ENCODE measurements at places on chromosomes 4 and X.

DNA sequence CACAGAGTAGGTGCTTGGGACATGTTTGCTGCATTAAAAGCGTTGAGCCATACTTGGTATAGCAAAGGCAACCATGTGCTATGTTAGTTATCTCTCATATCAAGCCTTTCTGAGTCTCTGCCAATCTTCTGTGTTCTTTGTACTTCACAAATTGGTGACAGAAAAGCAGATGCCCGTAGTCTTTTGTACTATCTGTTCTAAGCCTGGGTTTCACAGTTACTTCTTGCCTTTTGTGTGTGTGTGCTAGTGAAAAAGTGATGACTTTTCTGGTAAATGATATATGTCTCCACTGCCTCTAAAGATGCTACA is 16.1 kb upstream of the KLHL2 start:
- DNase-seq, result no peak

GRCh38 chr4:80016506-80016905 is 56.5 kb downstream of the ANTXR2 start:
- DNase-seq, result no peak

DNA sequence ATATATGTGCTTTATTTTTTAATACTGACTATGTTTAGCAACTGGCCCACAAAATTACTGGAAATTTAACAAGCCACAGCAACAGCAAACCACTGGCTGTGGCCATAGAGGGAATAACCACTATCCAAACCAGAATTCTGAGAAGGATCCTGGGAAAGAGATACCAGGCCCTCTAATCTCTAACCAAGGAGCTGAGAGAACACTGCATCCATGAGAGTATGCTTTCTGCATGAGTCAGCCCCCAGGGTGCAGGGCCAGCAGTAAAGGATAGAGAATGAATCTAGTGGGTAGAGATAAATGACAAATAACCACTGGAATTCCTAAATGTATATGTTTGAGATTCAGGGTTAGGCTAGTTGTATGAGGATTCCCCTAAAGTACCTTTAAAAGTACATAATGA is 221.8 kb downstream of the KIT start:
- DNase-seq, result no peak

DNA sequence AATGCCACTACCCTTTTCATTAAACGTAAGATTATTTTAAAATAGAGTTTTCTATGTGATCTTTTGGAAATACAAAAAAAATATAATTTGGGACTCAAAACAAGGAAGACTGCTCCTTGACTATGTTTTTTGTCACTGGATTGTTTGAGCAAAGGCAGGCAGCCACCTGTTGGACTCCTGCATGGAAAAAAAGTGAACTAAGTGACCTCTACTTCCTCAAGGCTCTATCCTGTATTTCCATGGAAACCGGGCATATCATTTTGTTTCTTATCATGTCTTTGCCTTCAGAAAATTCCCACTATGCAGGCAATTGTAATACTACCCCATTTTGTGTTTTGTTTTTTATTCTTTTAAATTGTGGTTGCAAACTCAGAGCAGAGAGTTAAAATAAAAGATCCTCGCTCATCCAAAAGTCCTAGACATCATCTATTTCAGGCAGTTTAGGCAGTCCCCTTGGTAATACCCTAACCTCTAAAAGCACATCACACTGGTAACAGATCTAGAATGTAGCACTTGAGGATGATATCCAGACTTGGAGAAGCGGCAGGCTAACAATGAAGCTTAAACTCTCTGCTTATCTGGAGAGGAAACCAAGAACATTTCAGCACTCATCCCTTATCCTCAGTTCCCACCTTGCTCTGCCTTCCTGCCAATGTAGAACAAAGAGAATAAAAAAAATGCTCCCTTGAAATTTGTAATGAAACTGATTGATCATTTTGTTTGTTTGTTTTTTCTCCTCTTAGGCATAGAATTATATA is 165.7 kb downstream of the BANK1 start:
- no peak for DNase-seq

- DNase-seq, result no peak
These were observed 1.7 kb downstream of the FBXL5 start for GRCh38 chr4:15653420-15653819.
